ENCODE measurements at places on chromosomes 16 and 17. TPM values are rescaled to one million over a fixed set of nuclear protein-coding genes. Genes with fewer than 3 reads are reported as not detected.

- H3K27me3 ChIP-seq: peaks cover 4% of the 10 kb centered on the region
- no peak for DNase-seq
- H3K36me3 ChIP-seq: peaks cover 1% of the 10 kb centered on the region
- no peak overlapping the region for H3K27ac ChIP-seq
Observed at GRCh38 chr17:3944485-3945388, 19.5 kb downstream of the ATP2A3 start.

GRCh38 chr16:68425498-68426346, 22.6 kb downstream of the SMPD3 start:
- H3K4me3 ChIP-seq: no peak overlapping the region
- peak; percentile 52 for DNase-seq
- H3K27ac ChIP-seq: no peak overlapping the region
- H3K36me3 ChIP-seq: no peaks in the 10 kb centered on the region

- H3K27me3 ChIP-seq: no peaks in the 10 kb centered on the region
- H3K36me3 ChIP-seq: peaks cover 40% of the 10 kb centered on the region
- no peak overlapping the region for H3K27ac ChIP-seq
- DNase-seq: no peak
- peaks cover 10% of the 10 kb centered on the region for H3K4me1 ChIP-seq
Observed at GRCh38 chr16:15038689-15039088, 17.2 kb downstream of the NTAN1 start.

Gene GLP2R
- 2.3 TPM for total RNA-seq

DNA sequence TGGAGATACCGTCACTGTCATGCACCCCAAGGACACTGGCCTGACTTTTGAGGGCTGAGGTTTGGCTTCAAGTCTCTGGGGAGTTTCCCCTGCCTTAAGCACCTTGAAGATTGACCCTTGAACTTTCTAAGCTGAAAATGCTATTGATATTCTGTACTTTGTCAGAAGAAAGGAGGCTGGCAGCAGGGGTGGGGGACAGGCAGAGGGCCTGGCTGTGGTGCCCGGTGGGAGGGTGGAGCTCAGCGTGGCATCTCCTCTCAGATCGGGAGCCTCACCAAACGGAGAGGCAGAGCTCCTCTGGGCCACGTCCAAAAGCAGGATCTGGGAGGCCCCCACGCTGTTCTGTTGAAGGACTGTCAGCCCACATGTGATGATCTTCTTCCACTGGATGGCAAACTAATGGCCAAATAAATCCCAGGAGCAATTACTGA, 305.2 kb upstream of the IRX3 start:
- no peak overlapping the region for H3K27ac ChIP-seq
- no peaks in the 10 kb centered on the region for H3K36me3 ChIP-seq
- DNase-seq: no peak
- no peaks in the 10 kb centered on the region for H3K4me1 ChIP-seq
- H3K4me3 ChIP-seq: no peak overlapping the region

Gene EVPLL
- not detected for total RNA-seq

Gene NEUROD2
- not detected for total RNA-seq

GRCh38 chr16:81713796-81714195, 65.3 kb upstream of the PLCG2 start:
- H3K27ac ChIP-seq: no peak overlapping the region
- no peak for DNase-seq
- peaks cover 1% of the 10 kb centered on the region for H3K36me3 ChIP-seq
- no peaks in the 10 kb centered on the region for H3K27me3 ChIP-seq
- no peak overlapping the region for H3K4me3 ChIP-seq
- peaks cover 19% of the 10 kb centered on the region for H3K4me1 ChIP-seq

Gene PRKCB
- not detected for total RNA-seq

Gene EME1
- total RNA-seq: 1.9 TPM

- H3K36me3 ChIP-seq: no peaks in the 10 kb centered on the region
- no peaks in the 10 kb centered on the region for H3K4me1 ChIP-seq
- no peak overlapping the region for H3K27ac ChIP-seq
- DNase-seq: no peak
- no peaks in the 10 kb centered on the region for H3K27me3 ChIP-seq
Observed at GRCh38 chr17:51580869-51581268, 320.5 kb downstream of the UTP18 start.

Measured in chondrocyte (in vitro differentiated cells).